ENCODE measurements at places on chromosomes 6 and 20. TPM values are rescaled to one million over a fixed set of nuclear protein-coding genes. Genes with fewer than 3 reads are reported as not detected.

Gene DEFB116
- polyA plus RNA-seq: not detected

Gene EDN3
- polyA plus RNA-seq: 0.05 TPM

Gene ZC3H12D
- polyA plus RNA-seq: 0.05 TPM

Gene ATP9A
- polyA plus RNA-seq: 11.0 TPM

DNA sequence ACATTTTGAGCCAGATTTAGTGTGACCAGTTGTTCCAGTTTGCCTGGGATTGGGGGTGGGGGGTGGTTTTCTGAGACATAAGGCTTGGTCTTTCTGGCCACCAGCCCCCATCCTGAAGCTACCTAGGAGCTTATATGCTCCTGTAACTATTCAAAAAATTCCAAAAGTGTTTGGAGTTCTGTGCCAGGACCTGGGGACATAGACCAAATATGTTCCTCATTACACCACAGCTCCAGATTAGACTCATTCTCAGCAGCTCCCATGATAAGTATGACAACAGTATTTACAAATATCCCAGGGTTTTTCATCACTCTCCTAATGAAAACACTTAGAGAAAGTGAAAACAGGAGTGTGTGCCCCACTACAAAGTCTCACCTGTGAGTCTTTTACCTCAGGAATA lies 37.8 kb upstream of the RNF144B start:
- H3K27me3 ChIP-seq: no peaks in the 10 kb centered on the region
- H3K27ac ChIP-seq: no peak overlapping the region
- H3K4me3 ChIP-seq: no peak overlapping the region
- H3K4me1 ChIP-seq: no peaks in the 10 kb centered on the region

DNA sequence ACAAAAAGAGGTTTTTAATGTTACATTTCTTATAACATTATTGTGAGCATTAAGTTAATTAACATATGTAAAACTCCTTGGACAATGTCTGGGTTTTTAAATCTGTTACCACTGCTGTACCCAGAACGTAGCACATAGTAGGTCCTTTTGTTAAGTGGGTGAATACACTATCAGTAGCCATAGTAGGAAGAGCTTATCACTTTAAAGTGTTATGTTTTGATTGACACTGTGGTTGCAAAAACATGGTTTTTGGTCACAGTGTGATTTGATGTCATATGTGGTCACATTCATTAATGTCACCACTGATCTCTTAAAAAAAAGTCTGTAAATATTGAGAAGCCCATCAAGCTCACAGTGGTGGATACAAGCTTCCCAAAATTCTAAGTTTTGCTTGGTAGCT lies 160.7 kb downstream of the PLCB1 start:
- no peak overlapping the region for H3K4me3 ChIP-seq
- H3K4me1 ChIP-seq: no peaks in the 10 kb centered on the region
- no peak for DNase-seq
- no peaks in the 10 kb centered on the region for H3K36me3 ChIP-seq
- H3K27ac ChIP-seq: no peak overlapping the region
- H3K27me3 ChIP-seq: no peaks in the 10 kb centered on the region

DNA sequence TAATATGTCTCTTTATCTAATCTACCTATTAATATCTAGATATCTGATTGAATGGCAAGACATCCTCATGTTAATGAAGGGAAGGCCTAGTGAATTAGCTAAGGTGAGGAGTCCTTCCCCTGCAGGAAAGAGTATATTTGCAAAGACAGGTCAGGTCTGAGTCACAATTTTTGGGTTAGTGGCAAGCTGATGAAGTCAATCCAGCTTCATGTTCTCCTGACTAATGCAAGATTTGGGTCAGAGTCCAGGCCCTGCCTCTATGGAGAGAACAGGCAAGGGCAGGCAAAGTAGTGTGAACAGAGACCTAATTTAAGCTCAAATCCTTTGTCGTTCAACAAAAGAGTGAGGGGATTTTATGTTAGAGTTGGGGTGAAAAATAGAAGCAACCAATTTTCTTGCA lies 496.7 kb downstream of the BMP2 start:
- H3K27me3 ChIP-seq: no peaks in the 10 kb centered on the region
- no peak overlapping the region for H3K4me3 ChIP-seq
- no peak for DNase-seq

DNA sequence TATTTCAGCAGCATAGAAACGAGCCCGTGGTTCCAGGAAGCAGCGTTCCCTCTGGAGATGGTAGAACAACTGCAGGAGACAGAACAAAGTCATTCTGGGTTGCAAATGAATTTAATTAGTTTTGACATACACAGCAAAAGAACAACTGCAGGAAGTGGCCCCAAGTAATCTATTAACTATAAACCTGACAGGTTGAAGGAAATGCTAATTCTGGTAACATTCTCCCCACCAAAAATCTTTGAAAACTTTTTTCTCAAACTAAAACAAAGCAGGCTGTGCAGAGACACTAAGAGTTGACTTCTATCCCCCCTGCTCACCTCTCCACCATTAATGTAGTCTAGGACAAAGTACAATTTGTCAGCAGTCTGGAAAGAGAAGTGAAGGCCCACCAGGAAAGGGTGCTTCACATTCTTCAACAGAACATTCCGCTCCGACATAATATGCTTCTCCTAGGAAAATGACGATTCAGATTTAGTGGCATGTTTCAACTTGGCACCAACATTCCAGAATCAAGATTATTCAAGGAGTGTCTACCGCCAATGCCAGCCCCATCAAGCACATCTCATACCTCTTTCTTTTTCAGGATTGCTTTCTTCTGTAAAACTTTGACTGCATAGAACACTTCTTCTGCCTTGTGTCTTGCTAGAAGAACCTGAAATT lies 120.4 kb upstream of the SLC2A12 start:
- H3K27ac ChIP-seq: peak overlapping the region; percentile 43
- DNase-seq: no peak
- peaks cover 59% of the 10 kb centered on the region for H3K36me3 ChIP-seq
- H3K4me1 ChIP-seq: peaks cover 43% of the 10 kb centered on the region
